SJCRH30 (cell line): ENCODE measurements at places on chromosomes 5 and 9. TPM values are rescaled to one million over a fixed set of nuclear protein-coding genes. Genes with fewer than 3 reads are reported as not detected.

Gene SPARC
- 1,211 and 1,265 TPM in 2 replicates for total RNA-seq

Gene TOPORS
- 29.1 and 32.1 TPM in 2 replicates for total RNA-seq

Gene STPG3
- total RNA-seq: not detected in 2 replicates

Gene FAM169A
- 14.4 and 17.9 TPM in 2 replicates for total RNA-seq

Gene GRK6
- total RNA-seq: 45.1 and 48.4 TPM in 2 replicates

Gene NDUFS6
- 39.2 and 50.9 TPM in 2 replicates for total RNA-seq

Gene SLC6A7
- not detected in 2 replicates for total RNA-seq

Gene OR1J2
- total RNA-seq: not detected in 2 replicates

Gene BSPRY
- total RNA-seq: 0.10 and 0.15 TPM in 2 replicates

Gene MUSK
- total RNA-seq: 13.6 and 14.1 TPM in 2 replicates

Gene GPRIN1
- 6.5 and 6.9 TPM in 2 replicates for total RNA-seq

Gene IL3
- not detected in 2 replicates for total RNA-seq

Gene LCN12
- total RNA-seq: not detected in 2 replicates

Gene DDX4
- not detected in 2 replicates for total RNA-seq

Gene AJM1
- 0.35 and 0.77 TPM in 2 replicates for total RNA-seq

Gene CD14
- total RNA-seq: 0.18 and 0.38 TPM in 2 replicates

Gene IL5
- not detected in 2 replicates for total RNA-seq

Gene SEC61B
- 139 and 141 TPM in 2 replicates for total RNA-seq

Gene GPR21
- total RNA-seq: 0.68 and 1.7 TPM in 2 replicates

Gene SSNA1
- 73.0 and 88.1 TPM in 2 replicates for total RNA-seq

Gene ORM1
- not detected in 2 replicates for total RNA-seq

Gene DNAI1
- total RNA-seq: 0.08 and 0.28 TPM in 2 replicates

Gene AHRR
- 0.15 and 0.20 TPM in 2 replicates for total RNA-seq

Gene SLC30A5
- total RNA-seq: 47.0 and 51.8 TPM in 2 replicates

Gene PFN3
- total RNA-seq: not detected in 2 replicates

Gene OR13C4
- not detected in 2 replicates for total RNA-seq

Gene DMRT3
- total RNA-seq: not detected in 2 replicates

Gene KCNV2
- total RNA-seq: not detected in 2 replicates

Gene FABP6
- total RNA-seq: 0.20 and 0.43 TPM in 2 replicates

Gene PCDHGB6
- total RNA-seq: 1.4 and 2.6 TPM in 2 replicates

Gene LCNL1
- not detected in 2 replicates for total RNA-seq

Gene SLC6A18
- not detected in 2 replicates for total RNA-seq

Gene SLC36A2
- total RNA-seq: not detected in 2 replicates

Gene PCDHB13
- 3.0 and 3.2 TPM in 2 replicates for total RNA-seq

Gene NOXA1
- total RNA-seq: not detected in 2 replicates

Gene CDH9
- total RNA-seq: 0.10 TPM in 1 of 2 replicates, not detected in the other

Gene MCTP1
- 1.7 and 1.8 TPM in 2 replicates for total RNA-seq

Gene ANKH
- 5.1 and 5.2 TPM in 2 replicates for total RNA-seq

Gene TUT7
- 35.2 and 37.2 TPM in 2 replicates for total RNA-seq

Gene LCN1
- total RNA-seq: not detected in 2 replicates
